ENCODE measurements at places on chromosomes 2 and 18.

DNA sequence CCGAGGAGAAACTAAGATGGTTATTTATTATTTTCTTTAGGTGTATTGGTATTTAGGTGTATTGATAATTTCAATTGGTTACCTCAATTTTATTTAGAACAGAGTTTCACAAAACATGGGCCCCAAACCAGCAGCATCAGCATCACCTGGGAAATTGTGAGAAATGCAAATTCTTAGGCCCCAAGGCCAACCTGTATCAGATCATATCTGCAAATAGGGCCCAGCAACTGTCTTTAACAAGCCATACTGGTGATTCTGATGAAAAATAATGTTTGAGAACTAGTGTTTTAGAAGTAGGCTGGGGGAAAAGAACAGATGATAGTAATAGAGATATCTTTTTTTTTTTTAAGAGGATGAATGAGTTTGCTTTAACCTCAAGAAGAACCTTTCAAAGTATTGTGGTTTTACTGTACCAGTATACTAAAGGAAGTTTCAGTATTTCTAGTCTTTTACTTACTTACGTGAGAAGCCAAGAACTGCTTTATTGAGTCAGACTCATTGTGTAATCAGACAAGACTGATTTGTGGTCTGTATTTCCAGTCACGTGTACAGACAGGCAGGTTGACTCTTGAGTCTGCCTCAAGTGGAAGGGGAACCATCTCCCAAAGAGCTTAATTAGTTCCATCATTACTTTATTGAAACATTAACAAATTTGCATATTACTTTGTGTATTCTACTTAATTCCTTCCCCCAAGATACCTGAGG is 60.4 kb upstream of the GAREM1 start:
- peak; percentile 72 for DNase-seq

DNA sequence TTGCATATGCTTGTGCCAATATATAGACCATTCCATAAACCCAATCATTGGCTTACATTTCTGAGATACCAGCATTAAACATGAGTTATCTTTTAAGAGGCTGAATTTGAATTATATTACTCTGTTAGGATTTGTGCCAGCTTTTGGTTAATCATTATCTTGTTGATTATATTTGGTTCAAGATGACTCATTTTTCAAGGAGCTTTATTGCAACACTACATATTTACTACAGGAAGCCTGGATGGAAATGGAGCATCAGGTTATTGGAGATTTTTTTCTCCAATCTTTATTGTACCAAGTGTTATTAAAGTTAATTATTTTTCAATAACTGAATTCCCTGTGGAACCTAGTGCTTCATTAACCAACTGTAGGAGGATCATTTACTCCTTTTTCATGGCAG is 26.4 kb downstream of the EML4 start:
- DNase-seq: peak; percentile 84

- peak; percentile 32 for DNase-seq
Measured at GRCh38 chr2:152647552-152647951, 69.7 kb downstream of the PRPF40A start.

DNA sequence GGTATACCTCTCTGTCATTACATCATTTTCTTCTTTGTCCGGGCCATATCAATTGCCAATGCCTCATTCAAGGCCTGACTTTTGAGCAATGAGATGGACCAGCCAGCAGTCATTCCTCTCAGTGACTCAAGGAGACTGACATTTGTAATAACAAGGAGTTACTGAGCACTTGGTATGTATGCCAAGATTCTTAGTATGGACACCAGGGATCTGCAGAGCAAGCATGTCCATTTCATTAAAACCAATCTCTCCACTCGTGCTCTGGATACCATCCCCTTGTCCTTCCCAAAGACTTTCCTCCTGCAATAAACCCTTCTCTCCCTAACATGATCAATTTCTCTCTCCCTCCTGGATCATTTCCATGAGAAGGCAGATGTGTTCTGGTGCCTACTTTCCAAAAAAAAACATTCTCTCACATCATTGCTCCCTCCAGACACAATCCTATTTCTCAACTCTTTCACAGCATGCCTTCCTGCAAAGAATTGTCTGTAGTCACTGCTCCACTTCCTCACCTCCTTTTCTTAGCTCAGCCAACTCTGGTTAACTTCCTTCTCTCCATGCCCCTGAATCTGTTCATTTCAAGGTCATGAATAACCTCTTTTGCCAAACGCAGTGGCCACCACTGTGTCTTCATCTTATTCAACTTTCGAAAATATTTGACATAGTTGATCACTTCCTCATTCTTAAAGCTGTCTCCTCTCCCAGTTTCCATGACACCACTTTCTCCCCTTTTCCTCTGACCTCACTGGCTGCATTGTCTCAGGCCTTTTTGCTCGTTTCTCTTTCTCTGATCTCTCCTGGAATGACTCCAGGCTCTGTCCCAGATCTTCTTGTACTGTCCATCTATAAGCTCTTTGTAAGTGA is 102.8 kb upstream of the CYP1B1 start:
- DNase-seq: peak; percentile 99

DNA sequence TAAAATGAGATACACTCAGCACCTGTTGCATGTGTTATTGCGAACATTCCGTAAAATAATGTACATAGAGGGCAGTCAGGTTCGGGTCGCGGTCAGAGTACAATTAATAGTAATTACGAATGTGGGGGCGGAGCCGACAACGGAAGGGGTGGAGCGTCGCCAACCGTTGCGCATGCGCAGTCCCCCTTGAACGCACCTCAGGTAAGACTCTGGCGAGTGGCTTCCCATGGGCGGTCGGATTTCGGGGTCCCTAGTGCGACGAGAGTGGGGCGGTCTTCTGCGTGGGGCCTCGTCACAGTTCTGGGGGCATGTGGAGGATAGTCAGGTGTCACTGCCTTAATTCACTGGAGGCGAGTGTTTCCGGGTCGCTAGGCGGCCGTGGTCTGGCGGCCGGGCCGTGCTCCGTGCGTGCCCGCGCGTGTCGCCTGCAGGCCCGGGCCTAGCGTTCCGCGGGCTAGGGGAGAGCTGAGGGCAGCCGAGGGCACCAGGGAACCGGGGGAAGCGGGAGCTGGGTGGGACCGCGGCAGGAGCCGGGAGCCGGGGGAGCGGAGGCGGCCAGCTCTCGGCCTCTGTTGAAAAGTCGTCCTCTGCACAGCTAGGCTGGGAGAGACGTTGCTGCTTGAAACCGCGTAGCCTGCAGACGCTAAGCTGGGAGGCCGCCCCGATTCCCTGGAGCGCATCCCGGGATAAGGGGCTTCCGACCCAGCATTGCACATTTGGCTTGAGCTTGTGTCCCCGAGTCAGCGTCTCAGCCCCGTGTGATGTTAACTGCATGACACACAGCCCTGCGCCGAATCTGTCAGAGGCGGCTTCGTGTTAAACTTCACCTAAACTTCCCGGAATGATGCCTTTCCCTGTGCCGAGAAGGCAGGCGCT is at the start of gene CEBPZOS:
Gene CEBPZOS, plus strand, starts transcription at position 177 of the 876 bp plus-strand sequence. CDS start 3,209 bp downstream, outside the sequence.
- DNase-seq: peak; percentile 68

Measured in iris pigment epithelial cell (primary cell).